Stimulated activated CD8-positive, alpha-beta memory T cell treated with anti-CD3 and anti-CD28 coated beads, Interleukin-4, amount 100 ng/mL, for 1 hour (primary cell): ENCODE measurements at places on chromosomes 7 and 10.

DNA sequence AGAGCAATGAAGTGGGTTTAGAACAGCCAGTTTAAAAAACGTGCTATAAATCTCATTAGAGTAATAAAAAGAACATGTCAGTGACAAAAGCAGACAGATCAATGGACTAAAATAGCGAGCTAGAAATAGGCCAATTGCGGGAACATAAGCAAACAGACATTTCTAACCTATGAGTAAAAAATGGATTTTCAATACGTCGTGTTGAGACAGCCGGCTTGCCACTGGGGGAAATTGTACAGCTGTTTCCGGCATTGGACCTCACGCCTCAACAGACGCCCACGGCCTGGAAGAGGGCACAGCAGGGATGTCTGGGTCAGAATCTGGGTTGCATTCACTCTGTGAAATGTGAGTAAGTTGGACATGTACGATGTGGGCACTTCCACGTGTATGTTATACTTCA lies 92.9 kb downstream of the SVOPL start:
- no peak for DNase-seq

DNA sequence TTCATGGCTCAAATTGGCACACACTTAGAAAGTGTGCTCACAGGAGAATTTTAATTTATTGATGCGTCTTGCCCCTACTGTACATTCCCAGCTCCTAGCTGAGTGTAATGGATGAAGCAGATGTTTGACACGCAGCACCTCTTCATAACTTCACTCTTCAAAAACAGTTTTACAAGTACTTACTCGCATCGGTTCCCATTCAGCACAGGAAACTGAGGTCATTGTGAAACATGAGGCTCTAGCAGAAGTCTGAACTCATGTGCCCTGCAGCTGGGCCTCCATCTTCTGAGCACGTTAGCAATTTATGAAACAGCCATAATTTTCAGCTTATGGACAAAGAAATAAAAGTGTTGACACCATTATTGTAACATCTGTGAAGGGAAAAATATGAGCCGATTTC lies 558.9 kb upstream of the MGMT start:
- no peak for DNase-seq

DNA sequence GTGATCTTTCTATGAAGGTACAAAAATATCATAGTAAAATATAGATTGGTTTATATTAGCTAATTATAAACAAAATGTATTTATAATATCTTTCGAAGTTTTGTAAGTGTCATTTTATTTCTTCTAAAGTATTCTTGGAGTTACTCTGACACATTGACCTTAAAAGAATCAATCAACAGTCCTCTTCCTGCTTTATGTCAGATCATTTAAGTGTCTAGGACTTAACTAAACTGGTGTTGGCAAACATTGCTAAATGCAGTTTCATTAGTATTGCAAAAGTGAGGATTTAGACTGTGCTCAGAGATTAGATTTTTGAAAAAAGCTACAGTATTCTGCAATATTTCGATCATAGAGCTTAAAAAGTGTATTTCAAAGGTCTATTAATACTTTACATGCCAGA lies 10.3 kb downstream of the GLCCI1 start:
- no peak for DNase-seq

- no peak for DNase-seq
These were observed 29.5 kb upstream of the FBXW4 start for GRCh38 chr10:101724446-101724845.

- DNase-seq: no peak
These were observed 6.0 kb downstream of the SPRN start for GRCh38 chr10:133418289-133418993.

- DNase-seq: no peak
These were observed 31.0 kb downstream of the MKI67 start for GRCh38 chr10:128095027-128095752.

DNA sequence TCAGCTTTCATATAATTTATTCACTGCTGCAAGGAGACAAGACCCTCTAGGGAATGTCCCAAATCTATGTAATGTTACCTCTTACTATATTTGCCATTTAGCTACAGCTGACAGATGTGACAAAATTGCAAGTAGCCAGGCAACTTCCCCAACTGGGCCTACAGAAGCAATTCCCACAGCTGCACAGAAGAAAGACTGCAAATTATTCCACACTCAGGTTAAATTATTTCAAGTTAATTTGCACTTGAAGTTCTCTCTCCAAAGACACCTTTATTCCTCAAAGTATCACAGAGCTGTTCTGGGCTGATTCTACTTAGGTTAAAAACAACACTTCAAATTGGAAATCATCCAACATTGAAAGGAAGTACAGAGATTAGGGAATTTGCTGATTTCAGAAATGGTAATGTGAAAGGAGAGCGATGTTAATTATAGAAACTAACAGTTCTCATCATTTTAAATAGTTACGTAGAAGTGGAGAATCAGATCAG lies 133.6 kb downstream of the THSD7A start:
- DNase-seq: no peak

DNA sequence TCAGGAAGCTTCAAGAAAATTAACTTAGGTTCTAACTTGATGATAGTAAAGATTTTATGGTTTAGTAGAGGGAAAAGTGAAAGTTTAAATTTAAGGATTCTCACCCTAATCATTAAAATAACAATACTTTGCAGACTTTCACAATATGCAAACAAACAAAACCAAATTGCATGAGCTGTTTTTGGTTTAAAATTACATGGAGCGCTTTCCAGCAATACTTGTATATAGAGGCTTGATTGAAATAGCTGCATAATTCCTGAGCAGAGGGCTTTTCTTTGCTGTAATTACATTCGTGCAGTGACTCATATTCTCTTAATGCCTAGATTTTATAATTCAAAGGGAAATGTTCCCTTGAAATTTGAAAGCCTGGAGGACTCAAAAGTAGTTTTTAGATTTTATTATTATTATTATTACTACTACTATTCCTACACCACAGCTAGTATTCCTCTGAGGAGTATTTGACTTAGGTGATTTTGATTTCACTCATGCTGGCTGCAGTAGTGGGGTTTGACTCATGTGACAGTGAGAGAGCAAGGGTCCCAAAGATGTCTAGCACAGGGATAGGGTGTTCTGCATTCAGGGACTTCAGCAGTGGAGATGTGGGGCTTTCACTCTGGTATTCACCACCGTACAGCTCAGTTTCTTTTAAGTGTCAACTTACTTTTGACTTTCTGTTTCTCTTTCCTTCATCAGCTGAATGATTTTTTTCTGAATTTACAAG lies 138.1 kb downstream of the ADAM22 start:
- DNase-seq: no peak

GRCh38 chr7:138900035-138900828 lies 81.0 kb downstream of the KIAA1549 start:
- DNase-seq: no peak

DNA sequence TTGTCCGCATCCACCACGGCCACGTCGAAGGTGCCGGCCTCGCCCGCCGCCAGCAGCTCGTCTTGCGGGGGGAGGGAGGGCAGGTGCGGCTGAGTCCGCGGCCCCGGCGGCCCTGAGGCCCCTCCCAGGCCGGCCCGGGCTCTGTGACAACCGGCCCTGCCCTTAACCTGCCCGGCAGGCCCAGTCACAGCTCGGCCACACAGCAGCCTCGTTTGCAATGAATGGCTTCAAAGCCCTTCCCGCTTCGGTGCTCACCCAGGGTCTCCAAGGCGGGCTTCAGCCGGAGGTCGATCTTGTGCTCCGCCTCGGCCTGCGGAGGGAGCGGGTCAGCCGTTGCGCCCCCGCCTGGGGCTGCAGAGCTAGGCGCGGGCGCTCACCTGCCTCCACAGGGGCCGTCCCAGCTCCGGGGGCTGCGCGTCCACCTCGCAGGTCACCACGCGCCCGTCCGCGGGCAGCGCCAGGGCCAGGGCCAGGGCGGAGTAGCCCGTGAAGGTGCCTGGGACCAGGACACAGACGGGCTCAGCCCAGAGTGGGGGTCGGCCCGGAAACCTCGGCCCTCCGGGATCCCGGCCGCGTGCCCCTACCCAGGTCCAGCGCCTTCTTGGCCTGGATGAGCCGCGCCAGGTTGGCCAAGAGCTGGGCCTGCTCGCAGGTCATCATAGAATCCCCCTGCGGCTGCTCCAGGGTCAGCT lies 928 bp downstream of the COMTD1 start:
- no peak for DNase-seq

DNA sequence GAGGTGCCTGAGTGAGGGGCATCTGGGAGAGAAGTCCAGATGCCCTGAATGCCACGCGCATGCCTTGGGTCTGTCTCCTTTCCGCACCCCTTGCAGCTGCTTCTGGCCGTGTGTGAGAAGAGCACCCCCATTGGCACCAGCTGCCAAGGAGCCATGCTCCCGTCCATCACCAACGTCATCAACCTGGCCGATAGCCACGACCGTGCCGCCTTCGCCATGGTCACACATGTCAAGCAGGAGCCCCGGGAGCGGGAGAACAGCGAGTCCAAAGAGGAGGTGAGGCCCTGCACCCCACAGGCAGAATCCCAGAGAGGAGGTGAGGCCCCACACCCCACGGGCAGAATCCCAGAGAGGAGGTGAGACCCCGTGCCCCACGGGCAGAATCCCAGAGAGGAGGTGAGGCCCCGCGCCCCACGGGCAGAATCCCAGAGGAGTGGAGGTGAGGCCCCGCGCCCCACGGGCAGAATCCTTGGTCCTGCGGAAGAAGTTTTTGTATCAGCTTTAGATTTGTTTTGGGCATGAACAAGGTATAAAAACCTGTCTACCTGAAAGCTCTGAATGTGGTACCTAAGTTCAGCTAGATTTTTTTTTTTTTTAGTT lies 91.8 kb downstream of the TRRAP start:
- no peak for DNase-seq

DNA sequence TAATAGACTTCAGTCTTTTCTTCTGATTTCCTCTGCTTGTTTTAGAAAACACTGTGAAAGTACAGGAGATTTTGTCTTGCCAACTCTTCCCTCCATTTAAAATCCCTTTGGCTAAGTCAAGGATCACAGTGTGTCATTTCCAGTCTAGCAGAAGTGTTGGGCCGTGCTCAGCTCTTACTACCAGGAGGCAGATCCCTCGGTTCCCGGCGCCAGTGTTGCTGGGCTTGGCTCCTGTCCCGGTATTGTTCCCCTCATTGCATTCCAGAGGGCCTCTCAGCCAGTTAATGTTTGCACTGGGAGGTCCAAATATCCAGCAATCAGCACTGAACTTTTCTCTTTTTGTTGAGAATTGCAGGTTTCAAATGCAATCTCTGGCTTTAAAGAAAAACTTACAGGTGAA lies 612.1 kb upstream of the MGMT start:
- DNase-seq: no peak

GRCh38 chr10:82757901-82758300 lies 882.9 kb downstream of the NRG3 start:
- DNase-seq: no peak

DNA sequence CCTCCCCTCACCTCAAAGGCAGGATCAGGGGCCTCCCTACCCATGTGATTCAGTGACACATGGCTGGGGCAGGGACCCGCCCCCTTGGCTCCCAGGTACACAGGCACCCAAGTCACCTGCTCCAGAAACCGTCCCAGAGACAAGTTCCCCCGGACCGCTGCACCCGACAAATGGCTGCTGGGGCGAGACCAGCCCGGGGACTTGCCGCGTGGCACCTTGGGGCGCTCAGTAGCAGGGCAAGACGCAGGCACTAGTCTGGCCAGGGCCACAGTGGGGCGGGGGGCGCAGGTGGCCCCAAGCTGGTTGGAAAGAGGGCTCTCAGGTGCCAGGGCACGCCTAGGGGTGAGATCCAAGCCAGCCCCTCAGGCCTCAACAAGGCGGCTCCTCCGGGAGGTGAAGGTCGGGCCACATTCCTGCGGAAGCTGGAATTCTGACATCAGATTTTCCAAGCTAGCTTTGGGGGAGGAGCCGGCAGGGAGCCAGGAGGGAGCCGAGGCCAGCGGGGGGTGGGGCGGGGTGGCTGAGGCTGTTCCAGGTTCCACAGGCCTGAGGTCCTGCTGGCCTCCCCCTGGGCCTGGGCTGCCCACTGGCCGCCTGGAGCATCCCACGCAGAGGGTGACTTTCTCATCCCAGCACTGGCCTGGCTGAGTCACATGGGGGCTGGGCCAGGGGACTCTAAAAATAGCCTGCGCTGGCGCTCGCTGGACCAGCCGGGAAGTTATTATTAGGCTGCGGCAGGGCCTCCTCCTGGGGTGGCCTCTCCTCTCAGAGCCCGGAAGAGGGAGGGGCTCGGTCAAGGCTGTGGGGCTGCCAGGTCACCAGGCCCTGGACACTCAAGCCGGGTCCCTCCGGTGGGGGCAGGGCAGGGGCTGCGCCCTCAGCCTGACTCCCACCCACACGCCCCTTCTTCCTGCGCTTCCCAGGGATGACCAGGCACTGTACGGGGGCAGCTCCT lies 20.5 kb upstream of the INPP5A start:
- DNase-seq: no peak

- DNase-seq: no peak
These were observed 113.2 kb downstream of the SND1 start for GRCh38 chr7:127765150-127765549.

GRCh38 chr7:82142263-82142864 lies 301.2 kb downstream of the CACNA2D1 start:
- DNase-seq: no peak

- no peak for DNase-seq
These were observed 162.6 kb downstream of the OAT start for GRCh38 chr10:124256151-124256550.

GRCh38 chr10:131814567-131815265 lies 86.1 kb upstream of the PPP2R2D start:
- no peak for DNase-seq

GRCh38 chr7:5063698-5064097 lies 18.0 kb downstream of the RBAK start:
- DNase-seq: no peak

GRCh38 chr10:132183046-132183445 lies 3.7 kb upstream of the DPYSL4 start:
- no peak for DNase-seq

- no peak for DNase-seq
These were observed 15.9 kb downstream of the TMEM176B start for GRCh38 chr7:150784120-150784736.

DNA sequence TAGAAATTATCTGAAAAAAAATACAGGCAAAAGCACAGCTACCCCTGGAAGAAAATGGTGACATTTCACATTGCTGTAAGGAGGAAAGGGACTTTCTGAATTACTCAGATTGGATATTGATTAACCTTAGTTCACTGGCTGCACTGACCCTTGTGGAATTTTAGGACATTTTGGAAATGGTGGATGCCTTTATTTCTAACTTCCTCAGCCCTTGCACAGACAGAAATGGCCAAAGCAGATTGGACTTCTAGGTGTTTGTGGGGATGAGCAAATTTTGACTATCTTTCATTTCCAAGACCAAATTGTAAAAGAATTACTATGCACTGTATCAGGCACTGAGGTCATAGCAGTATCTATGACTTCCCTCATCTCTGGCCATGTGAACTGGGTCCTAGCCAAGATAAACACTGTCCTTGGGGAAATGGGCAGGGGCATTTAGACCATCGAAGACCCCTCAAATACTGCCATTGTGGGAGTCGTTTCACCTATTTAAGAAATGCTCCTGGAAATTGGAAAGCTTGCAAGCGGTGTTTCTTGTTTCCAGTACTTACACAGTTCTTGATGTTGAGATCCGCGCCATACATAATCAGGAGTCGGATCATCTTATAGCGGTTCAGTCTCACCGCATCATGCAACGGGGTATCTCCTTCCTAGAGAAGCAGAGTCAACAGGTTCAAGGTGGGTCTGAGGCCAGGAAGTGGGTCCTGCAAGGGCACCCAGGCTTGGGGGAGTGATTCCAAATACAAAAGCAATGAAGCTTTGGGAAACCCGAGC lies 5.7 kb downstream of the ANKRD1 start:
- no peak for DNase-seq

GRCh38 chr7:43834463-43835251 lies 34.7 kb downstream of the MRPS24 start:
- no peak for DNase-seq
